ENCODE measurements at places on chromosomes 5 and 9.

- DNase-seq, result no peak
Observed at GRCh38 chr5:39082995-39083394, 8.8 kb upstream of the RICTOR start.

GRCh38 chr5:39415201-39415600, 9.6 kb downstream of the DAB2 start:
- no peak for DNase-seq

GRCh38 chr9:129489838-129490582, 130.9 kb downstream of the C9orf50 start:
- no peak for DNase-seq

DNA sequence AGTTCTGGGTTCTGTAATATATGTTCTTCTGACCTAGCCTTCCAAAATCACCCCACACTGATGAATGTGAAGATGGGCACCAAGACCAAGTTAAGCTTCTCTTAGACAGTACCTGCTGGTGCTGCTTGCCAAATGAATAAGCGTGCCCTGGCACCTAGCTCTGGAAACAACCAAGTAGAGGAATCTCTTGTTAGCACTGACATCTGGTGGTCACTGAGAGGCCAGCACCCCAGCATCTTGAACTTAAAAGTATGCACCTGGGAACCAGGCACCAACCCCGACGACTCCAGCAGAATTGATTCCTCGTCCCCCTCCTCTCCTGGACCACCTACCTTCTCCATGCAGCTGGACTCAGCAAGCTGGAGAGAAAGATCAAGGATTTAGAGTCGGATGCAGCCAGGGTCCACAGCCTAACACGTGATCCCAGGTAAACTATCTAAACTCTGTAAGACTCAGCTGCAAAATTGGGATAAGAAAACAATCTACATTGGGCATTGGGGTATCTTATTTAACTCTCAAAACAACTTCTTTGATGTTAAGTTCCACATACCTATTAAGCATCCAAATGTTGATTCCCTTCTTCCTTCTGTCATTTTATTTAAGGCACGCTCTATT, 89.8 kb downstream of the SLC1A3 start:
- DNase-seq, result peak; percentile 9

DNA sequence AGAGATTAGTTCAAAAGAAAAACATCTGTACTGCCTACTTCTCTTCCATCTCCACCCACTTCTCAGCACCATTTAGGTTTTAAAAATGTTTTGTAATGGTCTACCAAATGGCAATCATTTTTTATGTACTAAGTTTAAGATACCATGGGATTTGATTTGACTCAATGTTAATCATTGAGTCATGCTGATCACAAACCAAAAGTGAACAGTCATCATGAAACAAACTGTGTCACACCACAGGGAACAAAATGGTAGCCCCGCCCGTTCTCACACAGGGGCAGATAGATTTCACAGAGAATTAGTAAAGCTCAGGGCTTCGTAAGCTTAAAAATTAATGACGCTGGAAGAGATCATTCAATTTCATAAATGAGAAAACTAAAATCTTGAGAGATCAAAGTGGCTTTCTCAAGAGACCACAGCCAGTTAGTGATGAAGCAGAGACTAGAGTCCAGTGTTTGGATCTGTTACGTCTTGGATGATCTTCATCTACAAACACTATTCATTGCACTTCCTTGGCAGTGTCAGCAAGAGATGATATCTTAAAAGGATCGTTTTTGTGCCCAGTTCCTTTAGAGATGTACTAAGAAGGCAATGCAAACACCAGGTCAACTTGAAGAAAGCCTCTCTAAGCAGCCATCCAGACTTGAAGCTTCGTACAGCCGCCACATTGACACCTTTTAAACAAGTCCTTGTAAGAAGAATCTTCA, 33.9 kb upstream of the TRIO start:
- no peak for DNase-seq

DNA sequence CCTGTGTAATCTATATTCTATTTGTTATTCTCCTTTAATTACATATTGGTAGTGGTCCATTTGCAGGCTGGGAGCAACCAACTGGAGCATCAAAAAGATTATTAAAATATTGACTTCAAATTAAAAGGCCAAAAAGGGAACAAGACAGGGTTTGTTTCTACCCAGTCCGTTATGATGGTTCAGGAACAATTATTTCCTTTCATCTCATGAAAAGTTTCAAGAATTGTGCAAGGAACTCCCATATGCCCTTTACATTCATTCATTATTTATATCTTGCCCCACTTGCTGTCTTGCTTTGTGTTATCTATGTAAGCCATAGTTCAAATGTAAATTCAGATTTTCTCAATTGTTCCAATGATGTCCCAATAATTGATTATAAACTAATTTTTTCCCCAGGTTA, 58.7 kb upstream of the TLE1 start:
- DNase-seq, result no peak

GRCh38 chr9:137924169-137924568, 46.6 kb downstream of the CACNA1B start:
- peak; percentile 30 for DNase-seq

- DNase-seq, result no peak
Observed at GRCh38 chr5:127051591-127051990, 21.2 kb upstream of the MARCHF3 start.

DNA sequence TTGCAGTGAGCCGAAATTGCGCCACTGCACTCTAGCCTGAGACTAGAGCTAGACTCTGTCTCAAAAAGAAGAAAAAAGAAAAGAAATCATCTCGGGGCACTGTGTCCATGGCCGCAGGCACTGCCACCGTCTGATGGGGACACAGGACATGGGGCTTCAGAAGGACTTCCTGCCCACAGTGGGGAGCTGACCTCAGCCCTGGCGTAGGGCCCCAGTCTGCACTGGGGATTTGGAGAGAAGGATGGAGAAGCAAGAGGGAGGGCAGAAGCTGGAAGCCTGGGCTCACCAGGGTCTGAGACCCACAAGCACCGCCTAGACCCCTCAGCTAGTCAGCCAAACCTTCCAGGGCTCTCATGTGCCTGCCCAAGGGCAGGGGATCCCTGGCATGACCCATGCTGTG, 4.1 kb upstream of the SARDH start:
- DNase-seq, result no peak

- DNase-seq, result no peak
Observed at GRCh38 chr5:151056379-151057325, 24.2 kb downstream of the TNIP1 start.

DNA sequence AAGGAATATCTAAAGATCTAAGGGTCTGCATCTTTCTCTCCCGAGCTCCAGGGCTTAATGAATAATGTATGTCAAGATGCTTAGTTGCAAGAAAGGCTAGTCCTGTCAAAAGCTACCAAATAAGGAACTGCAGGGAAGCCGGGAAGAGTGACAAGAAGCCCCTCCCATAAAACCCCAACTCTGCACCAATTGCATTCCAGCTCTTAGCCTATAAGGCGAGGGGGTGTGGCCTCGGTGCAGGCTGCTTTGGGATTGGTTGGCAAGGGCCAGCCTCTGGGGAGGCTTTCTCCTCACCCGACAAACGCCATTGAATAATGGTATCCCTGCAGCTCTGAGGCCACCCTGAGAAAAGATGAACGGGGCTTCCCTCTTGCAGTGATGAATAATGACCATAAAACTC, 416.9 kb downstream of the RAB3C start:
- no peak for DNase-seq

- no peak for DNase-seq
Observed at GRCh38 chr5:96680759-96681470, 18.7 kb downstream of the CAST start.

GRCh38 chr5:100584069-100584468, 48.9 kb downstream of the FAM174A start:
- DNase-seq, result no peak

- DNase-seq, result peak; percentile 34
Observed at GRCh38 chr9:38621434-38622287, 1.3 kb upstream of the ANKRD18A start.

DNA sequence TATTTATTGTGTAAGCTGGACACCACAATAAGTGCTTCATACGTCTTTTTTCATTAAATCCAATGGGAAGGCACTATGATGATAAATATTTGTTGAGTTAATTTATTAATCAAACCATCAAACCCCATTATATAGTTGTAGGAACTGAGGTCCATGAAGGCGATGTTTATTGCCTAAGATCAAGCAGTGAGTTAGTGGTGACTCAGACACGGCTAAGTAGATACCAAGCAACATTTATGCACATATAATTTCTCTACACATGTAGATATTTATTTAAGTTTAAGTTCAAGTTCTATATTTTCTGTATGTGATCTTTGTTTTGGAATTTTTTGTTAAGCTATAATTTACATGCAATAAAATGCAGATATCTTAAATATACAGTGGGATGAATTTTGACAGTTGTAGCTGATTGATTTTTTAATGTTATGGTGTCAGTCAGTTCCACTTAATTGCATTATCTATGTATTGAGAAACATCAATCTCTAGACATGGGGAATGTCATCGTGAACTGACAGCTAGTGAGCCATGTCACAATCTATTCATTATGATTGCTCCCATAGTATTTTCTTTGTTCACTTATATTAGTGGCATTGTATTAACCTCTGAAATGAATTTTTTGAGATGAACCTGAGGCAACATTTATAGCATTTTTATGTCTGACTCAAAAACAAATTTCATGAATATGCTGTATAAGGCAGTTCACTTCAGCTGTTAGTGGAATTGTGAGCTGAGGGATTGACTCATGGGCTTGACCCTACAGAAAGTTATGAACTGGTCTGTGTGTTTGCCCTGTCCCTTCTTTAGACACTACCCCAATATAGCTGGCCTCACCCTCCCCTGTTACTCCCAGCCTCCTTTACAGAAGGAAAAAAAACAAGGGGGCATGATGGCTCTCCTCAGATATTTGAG, 11.9 kb upstream of the GARNL3 start:
- no peak for DNase-seq

DNA sequence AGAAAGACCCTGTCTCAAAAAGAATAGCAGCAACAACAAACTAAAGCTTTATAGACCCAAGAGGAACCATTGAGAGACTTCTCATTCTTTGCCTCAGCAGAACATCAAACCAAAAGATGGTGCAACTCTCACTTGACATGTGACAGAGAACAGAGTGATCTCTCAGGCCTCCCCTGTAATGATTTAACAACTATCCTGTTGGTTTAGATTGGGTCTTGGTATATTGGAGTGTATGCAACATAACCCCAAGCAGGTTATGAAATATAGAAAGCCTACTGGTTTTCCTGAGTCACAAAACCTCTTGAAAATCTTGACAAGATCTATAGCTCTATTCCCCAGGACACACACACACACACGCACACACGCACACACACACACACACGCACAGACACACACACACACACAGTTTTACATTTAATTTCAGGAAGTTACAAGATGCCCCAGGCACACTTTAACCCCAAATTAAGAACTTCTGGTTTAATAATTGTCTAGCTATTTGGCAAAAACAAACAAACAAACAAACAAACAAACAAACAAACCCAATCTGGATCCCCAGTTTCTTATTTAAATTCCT, 6.5 kb upstream of the FGF1 start:
- DNase-seq, result no peak

DNA sequence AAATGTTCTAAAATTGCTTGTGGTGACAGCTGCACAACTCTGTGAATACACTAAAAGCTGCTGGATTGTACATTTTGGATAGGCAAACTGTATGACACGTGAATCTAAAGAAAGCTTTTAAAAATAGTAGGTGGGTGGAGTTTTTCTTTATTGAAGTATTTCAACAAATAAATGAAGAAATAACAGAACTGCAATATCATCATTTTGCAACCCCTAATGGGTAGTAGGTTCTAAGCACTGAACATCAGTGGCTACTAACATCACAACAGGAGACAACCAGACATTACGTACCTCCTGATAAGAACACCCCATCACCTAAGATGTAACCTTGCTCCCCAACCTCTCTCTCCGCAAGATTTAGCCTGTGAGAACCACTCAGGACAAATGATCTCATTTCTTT, 38.6 kb downstream of the EPB41L4B start:
- no peak for DNase-seq

- DNase-seq, result peak; percentile 74
Observed at GRCh38 chr5:75668977-75669689, 48.1 kb downstream of the POC5 start.

DNA sequence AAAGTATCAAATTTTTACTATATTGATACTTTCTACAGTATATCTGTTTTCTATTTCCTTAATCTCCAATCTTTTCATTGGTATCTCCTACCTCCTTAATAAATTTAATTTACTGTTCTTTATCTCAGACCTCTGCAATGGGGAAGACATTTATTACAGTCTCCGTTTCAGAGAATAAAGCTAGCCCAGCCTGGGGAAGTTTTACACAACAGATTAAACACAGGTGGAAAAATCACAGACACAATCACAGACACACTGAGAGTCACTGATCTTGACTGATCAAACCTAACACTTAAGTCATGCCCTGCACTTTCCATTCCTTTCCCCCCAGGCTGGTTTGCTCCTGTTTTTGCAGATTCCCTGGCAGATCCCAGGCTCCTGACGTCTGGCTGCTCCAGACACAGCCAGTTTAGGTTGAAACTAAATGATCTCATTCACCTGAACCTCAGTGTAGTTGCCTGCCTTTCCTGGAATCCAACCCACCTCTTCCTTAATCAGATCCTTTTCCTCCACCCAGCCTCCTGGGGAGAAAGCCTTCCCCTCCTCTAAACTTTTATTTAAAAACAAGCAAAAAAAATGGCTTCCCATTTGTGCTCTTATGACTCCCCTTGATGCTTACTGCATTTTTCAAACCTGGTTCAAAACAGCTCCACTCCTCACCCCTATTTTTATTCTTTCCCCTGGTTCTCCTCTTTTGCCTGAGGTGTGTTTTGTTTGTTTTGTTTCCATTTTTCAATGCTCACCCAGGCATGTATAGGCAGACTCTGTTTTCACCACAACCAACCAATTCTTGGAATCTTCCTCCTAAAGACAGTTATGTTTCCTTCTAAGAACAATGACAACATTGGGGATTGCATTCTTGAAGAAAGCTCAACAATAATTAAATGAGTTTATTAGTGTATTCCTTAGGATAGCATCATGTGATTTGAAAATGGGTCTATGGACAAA, 29.5 kb upstream of the OSMR start:
- DNase-seq, result no peak

GRCh38 chr5:114727358-114727757, 365.5 kb downstream of the KCNN2 start:
- DNase-seq, result no peak

All from NCI-H2029 (cell line).